ENCODE measurements at places on chromosomes 13 and 19. TPM values are rescaled to one million over a fixed set of nuclear protein-coding genes. Genes with fewer than 3 reads are reported as not detected.

The ZNF709 gene
- total RNA-seq, result 1.4 TPM

The WDR88 gene
- total RNA-seq, result not detected

The TMEM38A gene
- total RNA-seq, result 3.3 TPM

The BRME1 gene
- 1.5 TPM for total RNA-seq

The RCBTB2 gene
- total RNA-seq, result 7.0 TPM

DNA sequence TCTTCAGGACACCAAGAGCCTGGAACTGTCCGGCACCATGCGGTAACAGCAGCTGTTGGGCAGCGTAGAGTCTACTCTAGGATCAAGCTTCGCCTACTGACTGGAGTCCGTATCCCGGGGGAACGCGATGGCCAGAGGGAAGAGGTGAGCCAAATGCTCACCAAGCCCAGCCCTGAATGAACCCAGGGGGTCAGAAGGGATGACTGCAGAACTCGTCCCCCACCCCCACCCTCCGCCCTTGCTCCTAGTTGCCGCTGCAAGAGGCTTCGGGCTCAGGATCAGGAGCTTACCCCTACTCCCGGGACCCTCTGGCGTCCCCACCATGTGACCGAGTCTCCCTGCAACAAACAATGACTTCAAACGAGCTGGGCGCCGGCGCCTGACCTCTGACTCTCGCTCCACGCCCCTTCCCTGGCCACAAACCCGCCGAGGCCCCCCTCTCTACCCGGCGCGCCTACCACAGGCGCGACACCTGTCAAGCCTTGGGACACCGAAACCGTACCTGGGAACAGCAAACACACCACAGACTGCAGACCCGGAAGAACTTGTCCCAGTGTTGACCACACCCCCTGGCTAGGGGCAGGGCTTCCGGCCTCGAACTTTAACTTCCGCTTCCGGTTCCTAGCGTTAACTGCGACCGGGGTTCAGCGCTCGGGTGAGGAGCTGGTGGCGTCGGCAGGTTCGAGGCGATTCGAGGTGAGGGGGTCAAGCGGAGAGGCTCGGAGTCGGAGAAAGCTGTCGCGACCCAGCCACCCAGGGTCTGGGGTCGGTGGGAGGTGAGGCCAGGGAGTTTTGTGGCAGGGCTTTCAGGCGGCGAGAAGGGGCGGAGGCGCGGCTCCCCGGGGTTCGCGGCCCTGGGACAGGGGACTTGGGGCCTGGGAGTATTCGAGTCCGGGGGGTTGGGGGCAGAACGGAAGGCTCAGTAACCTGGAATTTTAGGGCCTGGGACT is at the start of gene UBL5:
TSS of gene UBL5 (plus strand) at position 630 of the 950 bp plus-strand sequence. CDS start 420 bp downstream, outside the sequence.
- peak; percentile 79 for DNase-seq

GRCh38 chr19:46571495-46571894 is 29.6 kb upstream of the CALM3 start:
- peak; percentile 11 for DNase-seq

DNA sequence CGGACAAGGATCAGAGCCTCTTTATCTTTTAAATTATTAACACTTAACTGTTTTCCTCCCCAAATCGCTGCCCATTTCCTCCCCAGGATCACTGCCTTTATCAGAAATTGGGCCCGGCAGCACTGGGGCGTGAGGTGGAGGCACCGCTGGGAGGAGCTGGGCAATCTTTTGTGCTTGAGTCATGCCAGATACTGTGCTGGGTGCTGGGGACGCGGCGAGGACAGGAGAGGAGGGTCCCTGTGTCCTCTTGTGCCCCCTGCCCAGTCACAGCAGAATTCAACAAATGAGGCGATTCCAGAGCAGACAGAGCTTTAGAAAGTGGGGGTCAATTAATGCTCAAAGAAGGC is 347.8 kb downstream of the ZNF536 start:
- no peak for DNase-seq

DNA sequence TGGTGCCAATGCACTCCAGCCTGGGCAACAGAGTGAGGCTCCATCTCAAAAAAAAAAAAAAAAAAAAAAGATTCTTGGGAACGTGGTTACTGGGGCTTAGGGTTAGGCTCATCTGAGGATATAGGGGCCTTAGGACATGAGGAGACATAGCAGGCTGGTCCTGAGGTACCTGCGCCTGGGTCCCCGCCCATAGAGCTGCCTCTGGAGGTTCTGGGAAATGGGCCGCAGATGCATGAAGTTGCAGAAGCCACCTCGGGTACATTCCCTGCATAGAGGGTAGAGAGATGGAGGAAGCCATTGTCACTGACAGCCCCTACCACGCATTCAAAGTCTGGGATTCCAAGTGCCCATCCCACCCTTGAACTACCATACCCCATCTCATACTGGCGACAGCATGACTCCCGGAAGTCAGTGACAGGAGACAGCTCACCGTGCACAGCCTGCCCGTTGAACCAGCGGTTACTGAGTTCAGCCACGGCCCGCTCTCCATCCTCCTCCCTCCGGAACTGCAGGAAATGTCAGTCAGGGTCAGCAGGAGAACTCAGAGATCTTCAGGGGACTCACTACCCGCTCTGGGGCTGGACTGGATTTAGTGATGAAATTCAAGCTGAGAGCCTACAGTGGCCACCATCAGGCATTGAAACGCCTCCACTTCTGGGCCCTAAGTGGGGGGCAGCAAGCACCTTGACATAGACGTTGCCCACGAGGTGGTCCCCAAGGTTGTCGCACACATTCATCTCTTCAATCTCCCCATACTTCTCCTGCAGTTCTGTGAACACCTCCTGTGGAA is 1.4 kb downstream of the U2AF1L4 start:
- DNase-seq, result no peak

DNA sequence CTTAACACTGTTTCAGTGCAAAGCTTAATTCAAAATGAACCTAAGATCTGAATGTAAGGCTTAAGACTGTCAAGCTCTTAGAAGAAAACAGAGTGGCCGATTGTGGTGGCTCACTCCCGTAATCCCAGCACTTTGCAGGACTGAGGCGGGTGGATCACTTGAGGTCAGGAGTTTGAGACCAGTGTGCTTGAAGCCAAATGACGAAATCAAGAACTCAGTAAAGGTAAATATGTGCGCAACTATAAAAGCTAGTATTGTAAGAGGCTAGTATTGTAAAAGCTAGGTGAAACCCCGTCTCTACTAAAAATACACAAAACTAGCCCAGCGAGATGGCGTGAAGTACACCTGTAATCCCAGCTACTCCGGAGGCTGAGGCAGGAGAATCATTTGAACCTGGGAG is 12.7 kb downstream of the ATP4B start:
- no peak for DNase-seq

- DNase-seq, result peak; percentile 55
Measured at GRCh38 chr19:4369109-4369887, 25.9 kb downstream of the MPND start.

DNA sequence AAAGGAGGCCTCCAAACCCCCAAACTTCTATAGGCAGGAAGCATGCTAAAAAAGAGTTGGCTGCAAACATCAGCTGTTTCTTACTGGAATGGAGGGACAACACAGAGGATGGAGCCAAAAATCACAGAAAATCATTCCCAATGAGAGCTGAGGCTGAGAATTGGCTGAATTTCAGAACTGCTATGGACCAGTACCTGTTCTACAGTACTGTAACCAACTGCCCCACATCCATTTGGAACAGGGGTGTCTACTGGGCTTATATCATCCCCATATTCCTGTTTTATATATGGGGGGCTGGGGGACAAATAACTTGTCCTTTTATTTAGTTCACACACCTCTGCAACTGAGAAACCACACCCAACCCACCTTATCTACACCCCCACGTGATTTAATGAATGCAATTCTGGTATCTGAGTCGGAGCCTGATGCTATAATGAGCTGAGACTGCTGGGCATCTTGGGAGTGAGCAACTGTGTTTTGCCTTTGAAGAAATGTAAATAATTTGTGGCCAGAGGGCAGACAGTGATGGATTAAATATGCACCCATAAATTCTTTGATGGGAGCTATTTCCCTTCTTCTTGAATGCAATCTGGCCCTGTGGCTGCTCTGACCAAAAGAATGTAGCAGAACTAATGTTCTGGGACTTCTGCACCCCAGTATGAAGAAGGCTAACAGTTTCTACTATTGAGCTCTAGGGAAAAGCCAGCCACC is 82.6 kb downstream of the TBC1D4 start:
- DNase-seq, result no peak

DNA sequence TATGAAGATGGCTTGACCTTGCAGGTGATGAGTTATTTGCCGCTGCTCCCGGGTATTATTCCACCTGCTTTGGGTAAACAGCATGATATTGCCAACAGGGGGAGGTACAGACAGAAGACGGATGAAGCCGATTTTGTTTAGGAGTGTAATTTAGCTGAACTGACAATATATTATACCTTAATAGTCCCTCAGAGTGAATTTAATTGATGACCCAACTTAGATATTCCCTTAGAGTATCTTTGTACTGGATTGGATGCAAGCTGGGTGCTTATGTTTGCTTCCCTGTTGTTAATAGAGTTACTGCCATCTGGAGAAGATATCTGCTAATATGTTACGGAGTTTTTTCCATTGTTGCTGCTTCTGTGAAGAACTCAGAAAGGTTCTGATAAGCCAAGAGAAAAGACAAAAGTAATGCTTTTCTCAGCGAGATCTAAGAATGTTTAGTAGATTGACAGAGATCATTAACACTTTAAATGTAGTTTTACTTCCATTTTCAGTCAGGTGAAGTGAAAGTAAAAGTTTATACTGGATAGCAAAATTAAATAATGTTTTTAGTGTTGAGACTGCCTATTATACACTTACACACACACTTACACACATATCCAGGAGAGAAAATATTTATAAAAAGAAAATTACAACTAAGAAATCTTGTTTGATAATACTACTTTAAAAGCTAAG is 2220.8 kb upstream of the PCDH20 start:
- no peak for DNase-seq

Measured in fibroblast of the aortic adventitia (primary cell).